ENCODE measurements at places on chromosomes 5 and 9.
A peak's percentile ranks its signal among the peaks of the same experiment; 100 is the strongest.

GRCh38 chr9:26301659-26302058 is 590.9 kb downstream of the CAAP1 start:
- no peak for DNase-seq

DNA sequence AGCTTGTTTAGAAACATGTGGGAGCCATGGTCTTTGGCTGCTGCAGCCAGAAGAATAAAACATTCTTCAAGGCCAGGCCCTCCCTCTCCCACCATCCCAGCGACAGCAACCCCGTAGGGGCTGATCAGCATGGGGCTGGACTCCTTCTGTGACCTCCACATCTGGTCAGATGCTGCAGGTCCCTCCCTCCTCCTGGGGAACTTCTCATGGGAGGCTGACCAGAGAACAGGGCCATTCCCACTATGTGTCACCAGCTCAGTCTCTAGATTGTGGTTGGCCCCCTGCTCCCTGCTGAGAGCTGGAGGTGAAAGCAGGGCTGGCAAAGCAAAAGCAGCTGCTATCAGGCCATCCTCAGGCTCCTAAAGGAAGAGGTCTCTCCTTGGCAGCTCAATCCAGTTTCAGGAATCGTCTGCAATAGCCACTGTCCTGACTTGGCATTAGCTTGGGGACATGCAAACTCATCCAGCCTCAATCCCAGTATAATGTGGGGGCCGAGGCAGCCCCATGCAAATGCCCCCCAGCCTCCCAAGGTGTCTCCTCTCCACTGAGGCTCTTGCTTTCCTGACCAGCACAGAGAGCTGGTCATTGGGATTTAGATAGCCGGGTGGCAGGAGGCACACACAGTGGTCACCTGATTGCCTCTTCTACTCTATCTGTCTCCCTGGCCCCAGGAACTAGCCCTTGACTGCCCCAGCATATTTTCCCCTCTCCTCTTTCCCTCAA is 81.5 kb downstream of the NRG2 start:
- DNase-seq, result no peak

GRCh38 chr5:43620944-43621505 is 18.0 kb downstream of the NNT start:
- no peak for DNase-seq

DNA sequence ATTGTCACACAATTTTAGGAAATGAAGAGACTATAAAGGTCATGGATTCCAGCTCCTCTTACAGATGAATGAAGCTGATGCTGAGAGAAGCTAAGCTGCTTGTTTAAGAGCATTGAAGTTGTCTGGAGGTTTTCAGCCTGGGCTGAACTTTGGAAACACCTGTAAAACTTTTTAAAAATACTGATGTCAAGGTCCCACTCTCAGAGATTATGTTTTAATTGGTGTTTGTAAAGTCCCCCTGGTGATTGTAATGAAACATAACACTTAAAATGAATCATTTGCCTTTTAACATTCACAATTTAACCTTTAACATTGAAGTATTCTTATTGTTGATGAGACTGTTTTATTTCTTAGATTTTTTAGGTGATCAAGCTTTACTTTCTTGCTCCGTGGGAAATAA is 16.4 kb downstream of the RAD23B start:
- no peak for DNase-seq

DNA sequence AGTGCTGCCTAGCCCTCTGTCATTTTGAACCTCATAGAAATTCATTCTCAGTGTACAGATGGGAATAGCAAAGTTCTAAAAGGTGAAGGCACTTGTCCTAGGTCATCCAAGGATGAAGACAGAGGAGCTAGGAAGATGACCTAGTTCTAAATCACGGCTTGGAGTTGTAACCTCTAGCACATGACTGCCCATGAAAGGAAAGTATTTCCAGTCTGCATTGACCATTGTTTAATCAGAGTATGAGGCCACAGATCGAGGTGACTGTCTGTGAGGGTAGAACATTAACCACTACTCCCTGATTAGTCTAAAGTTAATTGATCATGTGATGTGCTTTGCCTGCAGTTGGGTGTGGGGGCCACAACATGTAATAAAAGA is 674 bp upstream of the TNFSF15 start:
- no peak for DNase-seq

DNA sequence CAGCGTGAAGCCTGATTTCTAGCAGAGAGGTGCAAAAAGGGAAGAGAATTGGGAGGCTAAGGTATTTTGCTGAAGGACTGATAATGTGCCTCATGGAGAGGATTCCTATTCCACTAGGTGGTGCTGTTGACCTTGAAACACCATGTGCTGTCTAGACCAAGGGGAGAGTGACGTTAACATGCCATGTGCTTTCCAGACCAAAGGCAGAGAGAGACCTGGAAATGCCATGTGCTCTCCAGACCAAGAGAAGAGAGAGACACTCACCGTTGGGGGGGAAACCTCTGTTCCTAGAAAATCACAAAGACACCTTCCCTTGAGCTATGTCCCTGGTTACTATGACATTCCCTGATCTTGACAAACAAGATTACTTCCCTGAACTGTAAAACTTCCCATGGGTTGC is 286.0 kb upstream of the TUSC1 start:
- DNase-seq, result peak; percentile 67

GRCh38 chr5:160957312-160957861 is 105.4 kb upstream of the ATP10B start:
- no peak for DNase-seq

DNA sequence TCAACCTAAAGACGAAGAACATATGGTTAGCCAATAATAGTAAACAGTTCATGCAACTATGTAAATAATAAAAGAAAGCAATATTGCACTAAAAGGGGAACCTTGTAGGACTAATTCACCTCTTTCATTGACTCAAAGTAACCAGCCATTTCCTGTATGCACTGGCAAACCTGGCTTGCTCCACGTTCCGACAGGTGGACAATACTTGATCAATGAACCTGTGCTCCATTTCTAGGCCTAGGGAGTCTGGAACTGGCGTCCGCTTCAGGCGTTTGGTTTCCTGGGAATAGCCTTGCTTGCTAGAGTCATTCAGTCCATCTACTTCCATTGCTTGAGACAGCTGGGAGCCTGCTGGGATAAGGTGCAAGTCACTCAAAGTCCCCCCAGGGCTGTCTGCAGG is 41.6 kb downstream of the PTAR1 start:
- DNase-seq, result no peak
